ENCODE measurements at places on chromosomes 1 and 21.

DNA sequence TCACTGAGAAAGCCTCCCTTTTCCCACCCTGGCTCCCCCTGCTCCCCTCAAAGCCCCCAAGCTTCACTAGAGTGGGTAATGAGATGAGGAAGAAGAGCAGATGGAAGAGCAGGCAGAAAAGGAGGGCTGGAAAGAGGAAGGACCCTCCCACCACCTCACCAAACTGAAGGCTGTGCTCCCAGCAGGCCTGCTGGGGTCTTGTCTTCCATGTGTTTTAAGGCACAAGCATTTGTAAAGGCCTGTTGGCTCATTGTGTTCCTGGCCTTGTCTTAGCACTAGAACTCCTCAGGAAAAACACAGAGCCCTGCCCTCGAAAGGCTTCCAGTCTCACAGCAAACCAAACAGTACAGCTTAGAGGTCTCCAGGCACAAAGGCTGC lies 51.5 kb downstream of the TOMM20 start:
- no peak for DNase-seq

- DNase-seq, result no peak
Observed at GRCh38 chr1:152003846-152004442, 10.3 kb upstream of the S100A10 start.

DNA sequence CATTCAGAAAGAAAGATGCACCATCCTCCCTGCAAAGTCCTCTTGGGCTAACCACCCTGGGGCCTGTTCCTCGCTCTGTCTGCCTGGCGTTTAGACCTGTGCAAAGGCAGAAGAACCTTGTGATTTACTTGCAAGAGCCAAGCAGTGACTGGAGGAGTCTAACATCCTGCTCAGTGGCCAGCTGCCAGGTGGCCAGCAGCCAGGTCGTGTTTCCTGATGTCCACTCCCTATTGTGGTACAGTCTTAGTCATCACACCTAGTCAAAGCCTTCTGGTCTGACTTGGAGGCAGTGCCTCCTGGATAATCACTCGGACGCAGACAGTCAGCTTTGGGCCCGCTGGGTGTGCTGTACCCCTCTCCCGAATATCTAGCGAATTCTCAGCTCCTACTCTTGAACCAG lies 118.1 kb downstream of the PGBD5 start:
- DNase-seq, result no peak

DNA sequence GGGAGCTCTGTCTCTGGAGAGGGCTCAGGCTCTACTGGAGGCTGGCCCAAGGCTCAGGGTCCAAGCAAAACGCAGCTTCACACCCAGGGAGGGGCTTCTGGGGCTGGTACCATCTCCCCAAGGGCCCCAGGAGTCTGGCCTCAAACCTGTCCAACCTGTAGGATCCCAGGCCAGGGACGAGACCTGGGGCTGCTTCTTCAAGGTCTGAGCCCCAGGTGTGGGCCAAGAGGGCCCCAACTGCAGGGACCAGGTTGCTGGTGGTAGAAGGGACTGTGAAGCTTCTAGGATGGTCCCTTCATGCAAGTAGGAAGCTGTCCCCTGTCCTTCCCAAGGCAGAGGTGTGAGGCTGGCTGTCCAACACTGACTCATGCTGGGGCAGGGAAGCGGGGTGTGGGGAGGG lies 7.8 kb upstream of the MMEL1 start:
- DNase-seq, result no peak

GRCh38 chr1:183577897-183578465 lies 12.3 kb downstream of the NCF2 start:
- no peak for DNase-seq

Data from hepatic stellate cell (primary cell).